ENCODE measurements at places on chromosomes 1 and 21. TPM values are rescaled to one million over a fixed set of nuclear protein-coding genes. Genes with fewer than 3 reads are reported as not detected.

Gene PPIAL4G
- total RNA-seq = not detected

Gene FAM151A
- total RNA-seq = not detected

Gene AMY1B
- total RNA-seq = not detected

Gene GTF2B
- 53.8 TPM for total RNA-seq

Gene TTC22
- 8.0 TPM for total RNA-seq

DNA sequence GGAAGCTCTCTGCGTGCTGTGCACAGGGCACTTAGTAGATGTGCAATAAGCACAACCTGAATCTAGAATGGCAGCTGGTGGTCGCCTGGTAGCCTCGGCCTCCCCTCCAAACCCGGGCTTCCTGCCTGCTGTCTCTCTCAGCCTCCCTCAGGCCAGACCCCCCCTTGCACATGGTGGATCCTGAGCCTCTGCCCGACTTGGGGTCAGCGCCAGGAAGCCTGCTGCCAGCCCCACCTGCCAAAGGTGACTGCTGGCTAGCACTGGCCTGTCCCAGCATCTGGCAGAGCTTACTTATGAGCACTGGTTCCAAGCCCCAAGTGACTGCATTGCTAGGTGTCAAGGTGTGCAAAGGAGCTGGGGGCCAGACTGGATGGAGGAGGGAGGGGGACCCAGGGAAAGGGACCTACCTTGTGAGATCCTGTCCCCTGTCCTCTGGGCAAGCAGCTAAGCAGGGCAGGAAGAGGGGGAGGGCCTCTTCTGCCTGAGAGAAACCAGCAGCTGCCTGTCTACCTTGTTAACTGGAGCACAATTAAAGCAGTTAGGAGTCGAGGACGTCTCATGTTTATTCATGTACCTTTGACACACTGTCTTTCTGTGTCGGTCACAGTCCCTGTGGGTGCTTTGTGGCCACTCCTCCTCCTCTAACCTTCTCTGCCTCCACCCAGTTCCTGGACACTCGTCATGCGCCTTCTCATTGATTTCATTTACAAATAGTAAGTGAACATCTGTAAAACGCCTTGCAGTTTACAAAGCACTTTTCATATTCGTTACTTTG lies 100.9 kb downstream of the DDX20 start:
- no peak for DNase-seq

- peak; percentile 38 for DNase-seq
These were observed 4.3 kb downstream of the REN start for GRCh38 chr1:204161609-204162493.

- no peak for DNase-seq
These were observed 342.5 kb downstream of the ADGRL2 start for GRCh38 chr1:82143108-82143833.

DNA sequence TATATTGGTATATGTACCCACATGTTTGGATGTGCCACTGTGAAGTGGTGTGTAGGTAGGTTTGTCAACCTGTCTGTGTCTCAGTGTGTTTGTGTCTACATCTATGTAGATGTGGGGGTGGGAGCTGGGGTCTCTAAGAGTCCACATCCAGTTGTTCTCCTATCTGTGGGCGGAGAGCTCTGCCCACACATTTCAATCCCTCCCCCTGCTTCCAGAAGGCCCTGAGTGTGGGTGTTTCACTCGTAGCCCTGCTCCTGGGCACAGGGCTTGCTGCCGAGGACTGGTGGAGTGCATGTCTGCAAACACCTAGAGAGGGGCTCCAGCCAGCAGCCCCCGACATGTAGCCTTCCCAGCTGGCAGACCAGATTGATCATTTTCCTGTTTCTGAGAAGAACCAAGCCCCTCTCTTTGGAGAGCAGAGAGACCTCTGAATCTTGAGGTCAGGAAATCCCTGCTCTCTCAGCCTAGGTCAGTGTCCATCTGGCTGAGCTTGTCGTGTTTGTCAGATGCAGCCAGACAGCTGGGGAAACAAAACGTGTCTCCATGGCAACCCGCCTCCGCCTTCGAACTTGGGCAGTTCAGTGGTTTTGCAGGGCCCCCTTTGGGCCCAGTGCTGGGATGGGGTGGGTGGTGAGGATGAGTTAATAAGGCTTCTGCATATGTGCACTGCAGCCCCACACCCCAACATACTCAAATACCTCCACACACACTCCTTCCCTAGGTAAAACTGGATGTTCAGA lies 31.2 kb upstream of the SYNC start:
- DNase-seq = no peak

Data from thyroid gland (tissue), 4 donors.